Left lobe of liver (tissue), 2 donors: ENCODE measurements at places on chromosomes 1 and 21. TPM values are rescaled to one million over a fixed set of nuclear protein-coding genes. Genes with fewer than 3 reads are reported as not detected.

Gene PFKFB2
- total RNA-seq = 4.1 TPM

Gene CNTN2
- 0.13 TPM for total RNA-seq

DNA sequence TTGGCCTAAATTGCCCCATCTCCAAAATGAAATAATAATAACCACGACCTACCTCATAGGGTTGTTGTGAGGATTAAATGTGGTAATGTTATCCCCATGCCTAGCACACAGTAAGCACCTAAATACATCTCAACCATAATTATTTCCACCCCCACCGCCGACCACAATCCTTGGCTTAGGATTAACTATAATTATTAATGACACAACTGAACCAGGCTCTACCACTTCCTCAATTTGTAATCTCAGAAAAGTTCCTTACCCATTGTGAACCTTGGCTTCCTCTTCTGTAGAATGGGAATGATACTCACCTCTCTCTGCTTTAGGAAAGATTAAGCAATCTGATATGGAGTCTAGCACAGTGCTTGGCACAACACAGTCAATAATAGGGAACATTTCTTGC is 44.3 kb upstream of the TACSTD2 start:
- DNase-seq = no peak

GRCh38 chr1:69377507-69377906 is 190.2 kb upstream of the LRRC7 start:
- no peak for DNase-seq

DNA sequence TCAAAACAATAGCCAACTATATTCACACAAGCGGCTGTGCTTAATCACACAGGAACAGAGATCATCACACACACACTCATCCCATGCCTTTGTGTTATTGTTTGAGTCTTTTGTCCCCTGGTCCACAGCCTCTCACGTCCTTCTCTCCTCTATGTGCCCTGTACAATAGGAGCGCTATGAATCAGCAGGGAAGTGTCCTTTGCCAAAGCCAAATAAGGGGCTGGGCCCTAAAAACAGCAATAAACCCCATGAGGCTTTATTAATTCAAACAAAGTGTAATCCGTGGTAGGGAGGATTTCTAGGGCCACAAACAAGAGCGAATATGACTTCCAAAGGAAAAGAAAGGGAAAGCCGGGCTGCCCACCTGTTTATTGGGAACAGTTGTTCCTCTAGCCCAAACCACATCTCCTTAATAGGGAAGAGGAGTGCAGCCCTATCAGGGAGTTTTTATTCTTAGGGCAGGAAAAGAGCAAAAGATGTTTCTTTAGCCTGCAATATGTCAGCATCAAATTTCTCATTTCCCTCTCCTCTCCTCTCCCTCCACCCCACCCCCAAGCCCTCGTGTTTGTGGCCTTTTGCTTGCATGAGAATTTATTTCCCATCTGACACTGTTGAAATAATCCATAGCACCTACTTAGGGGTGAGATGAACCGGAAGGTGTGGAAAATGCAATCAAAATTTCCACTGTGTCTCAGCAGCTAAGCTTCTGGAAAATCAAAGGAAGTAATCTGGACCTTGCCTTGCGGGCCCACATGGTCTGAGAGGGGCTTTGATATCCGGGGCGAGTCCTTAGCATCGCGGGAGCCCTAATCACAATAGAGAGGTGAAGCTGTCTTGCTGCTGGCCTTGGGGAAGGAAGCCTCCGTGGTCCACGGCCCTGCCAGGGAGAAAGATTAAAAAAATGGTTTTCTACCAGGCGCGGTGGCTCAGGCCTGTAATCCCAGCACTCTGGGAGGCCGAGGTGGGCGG is 45.3 kb upstream of the ITPKB start:
- no peak for DNase-seq

GRCh38 chr21:44697811-44698734 is 1.1 kb downstream of the KRTAP10-12 start:
- no peak for DNase-seq

DNA sequence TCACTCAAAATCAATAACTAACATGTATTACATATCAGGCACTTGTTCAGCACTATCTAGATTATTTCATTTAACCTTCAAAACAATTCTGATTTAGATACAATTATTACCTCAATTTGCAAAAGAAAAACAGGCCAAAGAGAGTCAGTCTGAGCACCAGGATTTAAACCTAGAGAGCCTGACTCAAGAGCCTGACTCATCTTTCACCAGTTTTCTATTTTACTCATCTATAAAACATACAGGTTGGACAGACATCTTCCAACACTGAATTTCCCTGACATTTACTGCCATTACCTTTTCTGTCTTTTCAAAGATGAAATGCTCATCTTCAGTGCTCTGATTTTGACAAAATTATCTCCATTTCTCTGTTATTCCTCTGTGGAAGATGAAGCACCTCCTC is 116.5 kb downstream of the MRPL39 start:
- no peak for DNase-seq

Gene TMEM54
- 6.1 TPM for total RNA-seq

DNA sequence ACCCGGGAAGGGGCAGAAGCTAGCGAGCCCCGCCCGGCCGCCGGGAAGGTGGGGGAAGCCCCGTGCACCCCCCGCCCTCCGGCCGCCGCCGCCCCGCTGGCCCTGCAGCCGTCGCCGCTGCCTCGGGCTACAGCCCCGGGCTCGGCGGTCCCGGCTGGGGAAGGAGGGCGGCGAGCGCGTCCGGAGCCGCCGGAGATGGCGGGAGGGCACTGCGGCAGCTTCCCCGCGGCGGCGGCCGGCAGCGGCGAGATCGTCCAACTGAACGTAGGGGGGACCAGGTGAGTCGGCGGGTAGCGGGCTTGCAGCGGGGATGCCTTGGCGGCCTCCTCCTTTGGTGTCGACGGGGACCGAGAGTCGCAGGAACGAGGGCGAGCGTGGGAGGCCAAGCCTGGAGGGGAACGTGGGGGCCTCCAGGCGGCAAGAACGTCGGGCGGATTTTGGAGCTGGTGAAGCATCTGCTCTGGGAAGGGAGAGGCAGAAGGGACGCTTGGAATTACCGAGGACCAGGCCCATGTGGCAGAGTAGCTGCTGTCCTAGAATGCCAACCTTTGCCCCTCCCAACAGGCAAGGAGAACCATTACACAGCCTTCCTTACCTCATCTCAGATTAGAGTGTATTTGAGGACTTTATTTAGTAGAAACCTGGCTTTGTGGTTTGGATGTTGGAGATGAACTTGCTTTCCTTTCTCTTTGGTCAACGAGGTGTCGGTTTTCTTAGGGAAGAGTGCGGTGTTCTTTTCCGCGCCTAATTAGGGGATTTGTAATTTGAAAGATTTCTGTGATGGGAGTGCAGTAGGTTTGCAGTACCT is 591 bp downstream of the KCTD3 start:
- DNase-seq = peak; percentile 64

DNA sequence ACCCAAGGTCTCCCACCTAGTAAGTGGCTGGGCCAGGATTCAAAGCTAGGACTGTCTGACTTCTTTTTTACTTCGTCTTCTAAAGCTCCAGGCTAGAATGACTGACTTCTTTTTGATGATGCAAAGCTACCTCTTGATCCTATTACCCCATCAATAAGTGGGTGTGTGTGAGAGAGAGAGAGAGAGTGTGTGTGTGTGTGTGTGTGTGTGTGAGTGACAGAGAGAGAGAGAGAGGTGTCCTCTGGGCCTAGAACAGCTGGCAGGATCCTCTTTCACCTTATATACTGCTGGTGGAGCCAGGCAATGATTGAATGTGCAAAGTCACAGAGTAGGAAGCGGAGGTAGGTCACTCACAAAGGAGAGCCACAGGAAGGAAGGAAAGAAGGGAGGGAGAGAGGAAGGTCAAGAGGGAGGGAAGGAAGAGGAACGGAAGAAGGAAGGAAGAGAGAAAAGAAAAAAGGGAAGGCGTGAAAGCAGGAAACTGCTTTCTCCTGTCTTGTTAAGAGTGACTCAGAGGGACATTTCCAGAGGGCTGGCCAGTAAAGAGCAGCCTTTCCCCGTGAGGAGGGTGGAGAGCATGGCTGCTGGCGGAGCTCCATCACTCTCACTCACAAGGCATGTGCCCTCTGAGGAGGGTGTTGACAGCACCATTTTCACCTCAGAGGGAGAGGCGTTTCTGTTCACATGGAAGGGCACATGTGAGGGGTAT is 68.9 kb downstream of the CDC7 start:
- no peak for DNase-seq
